ENCODE measurements at places on chromosomes 2 and 18.

DNA sequence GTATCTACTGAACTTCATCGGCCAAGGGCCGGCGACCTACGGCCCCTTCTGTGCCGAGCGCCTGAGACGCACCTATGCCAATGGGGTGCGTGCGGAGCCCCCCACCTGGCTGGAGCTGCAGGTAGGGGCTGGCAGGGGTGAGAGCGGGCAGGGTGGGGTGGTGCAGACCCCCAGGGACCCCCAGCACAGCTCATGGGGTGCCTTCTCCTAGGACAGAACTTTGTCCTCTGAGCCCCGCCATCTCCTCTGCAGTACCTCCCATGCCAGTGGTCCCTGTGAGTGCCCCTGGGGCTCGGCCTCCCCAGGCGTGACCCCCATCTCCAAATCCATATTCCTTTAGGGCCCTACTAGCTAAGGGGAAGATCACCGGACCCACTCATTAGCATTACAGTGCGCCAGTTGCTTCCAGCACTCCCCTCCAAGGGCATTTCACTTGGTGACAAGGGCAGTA, 23.9 kb upstream of the GPR17 start:
- no peak for DNase-seq

GRCh38 chr2:159497256-159497655, 119.1 kb downstream of the BAZ2B start:
- DNase-seq: no peak

- DNase-seq: no peak
These were observed 39.7 kb downstream of the CDC42EP3 start for GRCh38 chr2:37631698-37632097.

DNA sequence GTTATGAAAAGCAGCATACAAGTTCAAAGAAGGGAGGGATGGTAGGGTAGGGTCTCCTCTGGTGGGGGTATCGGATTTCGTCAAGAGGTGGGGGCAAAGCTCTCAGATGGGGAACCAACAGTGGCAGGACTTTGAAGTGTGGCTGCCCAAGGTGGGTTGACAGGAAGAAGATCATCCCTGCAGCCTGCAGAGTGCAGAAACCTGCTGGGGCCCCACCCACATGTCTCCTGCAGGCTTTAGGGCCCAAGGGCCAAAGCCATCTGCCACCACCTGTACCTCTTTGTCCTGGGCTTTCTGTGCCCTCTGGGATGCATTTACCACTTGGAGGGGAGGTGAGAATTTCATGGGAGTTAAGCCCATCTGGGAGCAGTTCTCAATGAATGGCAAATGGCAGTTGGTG, 42.7 kb downstream of the KCNF1 start:
- DNase-seq: no peak

GRCh38 chr2:45826884-45827635, 175.6 kb downstream of the PRKCE start:
- no peak for DNase-seq

- DNase-seq: no peak
These were observed 80.6 kb downstream of the MOGAT1 start for GRCh38 chr2:222751821-222752719.

GRCh38 chr2:45406621-45407020, 204.4 kb downstream of the SRBD1 start:
- no peak for DNase-seq

- no peak for DNase-seq
These were observed 133.7 kb downstream of the COMMD1 start for GRCh38 chr2:62038975-62039771.

DNA sequence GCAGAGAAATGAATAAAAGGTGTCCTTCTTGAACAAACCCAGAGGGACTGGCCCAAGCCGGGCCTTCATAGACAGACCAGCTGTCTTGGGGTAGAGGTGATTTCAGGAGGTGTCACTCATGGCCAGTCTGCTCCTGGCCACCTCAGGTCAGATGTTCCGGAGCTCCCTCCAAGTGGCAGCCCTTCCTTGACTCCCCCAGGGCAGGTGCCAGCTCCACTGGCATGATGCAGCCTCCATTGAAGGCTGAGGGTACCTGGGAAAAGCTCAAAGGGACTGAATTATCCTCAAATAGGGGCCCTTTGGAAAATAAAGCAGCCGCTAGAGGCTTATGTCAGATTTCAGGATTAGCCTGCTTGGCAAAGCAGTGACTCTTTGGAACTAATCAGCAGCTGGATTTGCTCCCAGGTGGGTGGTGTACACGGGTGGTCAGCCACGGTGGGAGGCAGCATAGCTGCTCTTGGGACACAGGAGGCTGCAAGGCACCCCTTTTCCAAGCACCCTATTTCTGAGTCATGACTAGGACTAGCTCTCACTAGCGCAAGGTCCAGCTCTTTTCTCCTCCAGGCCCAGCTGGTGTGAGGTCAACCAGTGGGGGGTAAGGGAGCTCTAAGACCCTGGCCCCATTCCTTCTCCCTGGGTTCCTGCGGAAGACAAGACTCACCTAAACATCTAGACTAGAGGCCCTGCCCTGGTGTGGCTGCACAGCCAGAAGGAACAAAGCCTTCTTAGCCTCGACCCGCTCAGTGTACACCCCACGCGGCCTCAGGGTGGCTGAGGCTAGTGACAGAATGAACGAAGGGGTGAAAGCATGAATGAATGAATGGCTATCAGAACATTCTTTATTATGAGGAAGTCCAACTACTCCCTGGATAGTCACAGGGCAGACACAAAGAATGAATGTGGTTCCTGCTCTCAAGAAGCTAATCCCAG, 29.3 kb downstream of the HS1BP3 start:
- no peak for DNase-seq

DNA sequence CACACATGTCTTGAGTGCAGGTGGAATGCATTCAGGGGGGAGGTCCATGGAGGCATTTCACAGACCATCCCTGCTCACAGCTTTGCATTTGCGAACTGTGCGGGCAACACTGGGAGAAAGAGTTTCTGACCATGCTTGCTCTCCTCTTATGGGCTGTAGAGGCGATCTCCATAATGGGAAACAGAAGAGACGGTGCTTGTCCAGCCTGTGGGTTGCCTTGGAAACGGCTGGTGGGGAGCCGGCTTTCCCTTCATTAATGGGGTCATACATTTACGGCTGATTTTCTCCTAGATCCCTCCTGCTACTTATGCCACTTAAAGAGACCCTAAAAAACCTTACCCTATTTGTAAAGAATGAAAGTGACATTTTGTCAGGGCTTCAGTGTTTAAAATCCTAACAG, 147.4 kb downstream of the SOX11 start:
- DNase-seq: no peak

- DNase-seq: no peak
These were observed 849.9 kb downstream of the DCDC2C start for GRCh38 chr2:4553241-4553640.

DNA sequence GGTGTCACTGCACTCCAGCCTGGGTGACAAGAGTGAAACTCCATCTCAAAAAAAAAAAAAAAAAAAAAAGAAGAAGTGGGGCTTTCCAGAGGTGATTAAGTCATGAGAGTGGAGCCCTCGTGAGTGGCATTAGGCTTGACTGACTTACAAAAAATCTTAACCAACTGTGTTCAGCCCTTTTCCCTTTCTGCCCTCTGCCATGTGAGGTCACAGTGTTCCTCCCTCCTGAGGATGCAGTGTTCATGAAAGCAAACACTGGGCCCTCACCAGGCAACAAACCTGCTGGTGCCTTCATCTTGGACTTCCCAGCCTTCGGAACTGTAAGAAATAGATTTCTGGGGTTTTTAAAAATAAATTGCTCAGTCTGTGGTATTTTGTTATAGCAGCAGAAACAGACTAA, 37.0 kb upstream of the METTL21A start:
- no peak for DNase-seq

DNA sequence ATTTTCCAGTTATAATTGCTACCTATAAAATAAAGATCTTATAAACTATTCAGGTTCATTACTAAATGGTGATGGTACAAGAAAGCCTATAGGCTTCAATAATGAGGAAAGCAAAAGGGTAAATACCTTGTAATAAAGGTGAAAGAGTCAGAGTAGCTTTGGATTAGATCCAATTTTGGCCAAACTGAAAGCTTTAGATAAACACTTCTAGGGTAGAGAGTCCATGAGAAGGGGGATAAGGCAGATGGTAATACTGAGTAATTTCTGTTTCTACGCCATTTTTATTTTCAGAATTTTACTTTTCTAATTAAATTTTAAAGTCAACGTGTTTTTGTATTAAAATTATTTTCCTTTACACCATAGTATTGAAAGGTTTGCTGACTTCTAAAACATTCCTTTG, 9.4 kb downstream of the CASP8 start:
- DNase-seq: no peak

DNA sequence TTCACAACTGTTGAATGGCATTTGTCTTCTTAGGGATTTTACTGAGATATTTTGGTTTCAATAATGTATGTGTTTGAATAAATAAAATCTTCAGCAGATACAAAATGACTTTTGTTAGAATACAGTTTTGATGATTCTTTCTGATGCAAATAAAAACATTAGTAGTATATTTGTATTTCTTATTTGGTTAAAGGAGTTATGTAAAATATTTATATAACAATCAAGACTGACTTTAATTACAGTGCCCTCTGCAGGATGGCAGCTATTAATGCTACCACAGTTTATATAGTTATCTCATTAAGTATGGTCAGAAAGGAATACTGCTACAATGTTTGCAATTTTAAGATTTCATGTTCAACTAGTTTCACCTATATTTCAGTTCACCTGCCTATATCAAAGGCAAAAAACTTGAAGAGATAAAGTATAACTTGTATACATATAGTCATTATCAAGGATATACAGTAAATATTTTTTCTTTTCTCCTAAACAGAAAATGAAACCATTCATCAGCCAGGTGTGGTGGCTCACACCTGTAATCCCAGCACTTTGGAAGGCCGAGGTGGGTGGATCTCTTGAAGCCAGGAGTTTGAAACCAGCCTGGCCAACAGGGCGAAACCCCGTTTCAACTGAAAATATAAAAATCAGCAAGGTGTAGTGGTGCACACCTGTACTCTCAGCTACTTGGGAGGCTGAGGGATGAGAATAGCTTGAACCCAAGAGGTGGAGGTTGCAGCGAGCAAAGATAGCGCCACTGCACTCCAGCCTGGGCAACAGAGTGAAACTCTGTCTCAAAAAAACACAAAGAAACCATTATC, 19.8 kb downstream of the ARL5A start:
- no peak for DNase-seq

- no peak for DNase-seq
These were observed 107.3 kb downstream of the CABYR start for GRCh38 chr18:24246143-24246542.

DNA sequence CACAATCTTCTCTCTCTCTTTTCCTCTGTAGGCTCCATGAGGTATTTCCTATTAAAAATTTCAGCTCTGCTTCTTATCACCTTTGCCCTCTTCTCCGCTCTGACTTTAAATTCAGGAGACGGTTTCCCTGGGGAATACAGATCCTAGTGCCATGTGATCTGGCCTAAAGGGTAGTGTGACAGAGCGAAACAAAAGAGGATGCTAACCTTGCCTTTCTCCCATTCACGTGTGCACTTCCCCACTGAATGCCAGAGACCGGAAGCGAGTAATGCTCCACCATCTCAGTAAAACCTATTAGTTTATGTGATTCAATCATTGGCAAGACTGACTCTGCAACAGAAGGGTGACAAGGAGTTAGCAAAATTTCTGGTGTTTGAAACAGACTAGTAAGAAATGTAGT, 358.3 kb downstream of the ZNF521 start:
- DNase-seq: no peak

GRCh38 chr2:26846334-26847306, 1.3 kb upstream of the DPYSL5 start:
- peak; percentile 11 for DNase-seq

DNA sequence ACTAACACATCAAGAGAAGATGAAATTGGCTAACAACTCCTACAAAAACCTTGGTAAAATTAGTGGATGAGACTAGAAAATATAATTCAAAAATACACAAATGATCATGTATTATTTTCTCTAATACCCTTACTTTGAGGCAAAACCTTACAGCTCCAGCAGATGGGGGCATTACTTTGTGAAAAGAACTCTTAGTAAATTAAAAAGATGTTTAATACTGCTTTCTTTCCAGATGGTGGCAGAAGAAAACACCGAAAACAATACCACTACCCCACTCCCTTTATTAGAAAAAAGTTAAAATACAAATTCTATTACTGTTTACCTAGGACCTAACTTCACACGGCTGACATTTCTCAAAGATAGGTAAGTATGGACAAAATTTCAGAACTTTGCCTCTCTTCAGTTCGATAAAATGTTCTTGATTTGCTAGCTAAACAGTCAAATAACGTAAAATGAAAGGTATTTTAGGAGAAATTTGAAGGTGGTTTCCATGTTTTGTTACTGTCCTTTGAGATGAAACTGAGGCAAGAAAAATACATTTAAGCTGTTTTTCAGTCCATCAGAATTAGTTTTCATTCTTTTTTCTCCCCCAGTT, 30.6 kb downstream of the ORC4 start:
- no peak for DNase-seq

- DNase-seq: no peak
These were observed 180.3 kb upstream of the SMAD2 start for GRCh38 chr18:48110797-48111196.

DNA sequence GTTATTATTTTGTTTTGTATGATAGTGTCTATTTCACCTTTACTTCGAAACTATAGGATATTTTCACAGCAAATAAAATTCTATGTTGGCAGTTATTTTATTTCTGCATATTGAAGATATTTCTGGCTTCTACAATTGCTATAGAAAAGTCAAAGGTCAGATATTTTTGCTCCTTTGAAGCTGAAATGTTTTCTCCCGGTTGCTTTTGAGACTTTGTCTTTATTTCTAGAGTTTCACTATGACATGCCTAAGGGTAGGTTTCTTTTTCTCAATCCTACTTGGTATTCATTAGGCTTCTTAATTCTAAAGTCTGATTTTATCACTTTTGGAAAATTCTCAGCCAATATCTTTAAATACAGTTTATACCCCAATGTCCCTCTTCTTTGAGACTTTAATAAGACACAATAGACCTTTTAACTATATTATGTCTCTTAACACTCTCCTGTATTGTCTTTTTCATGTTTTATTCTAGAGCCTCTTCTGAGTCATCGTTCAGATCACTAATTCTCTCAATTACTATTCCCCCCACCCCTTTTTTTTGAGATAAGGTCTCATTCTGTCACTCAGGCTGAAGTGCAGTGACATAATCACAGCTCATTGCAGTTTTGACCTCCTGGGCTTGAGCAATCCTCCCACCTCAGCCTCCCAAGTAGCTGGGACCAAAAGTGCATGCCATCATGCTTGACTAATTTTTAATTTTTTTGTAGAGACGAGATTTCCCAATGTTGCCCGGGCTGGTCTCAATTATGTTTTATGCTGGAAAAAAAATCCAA, 50.5 kb downstream of the USP37 start:
- DNase-seq: no peak

GRCh38 chr2:55365303-55365702, 54.4 kb downstream of the CCDC88A start:
- no peak for DNase-seq

- no peak for DNase-seq
These were observed 85.9 kb downstream of the DCDC2C start for GRCh38 chr2:3789256-3789655.
